ENCODE measurements at places on chromosomes 5 and 9. TPM values are rescaled to one million over a fixed set of nuclear protein-coding genes. Genes with fewer than 3 reads are reported as not detected.

- DNase-seq: no peak
Measured at GRCh38 chr5:146796911-146797310, 81.6 kb downstream of the PPP2R2B start.

Gene AMBP
- 5.7 TPM for total RNA-seq

Gene SHOC1
- total RNA-seq: not detected

Gene CDH9
- not detected for total RNA-seq

Gene MEIKIN
- total RNA-seq: not detected

DNA sequence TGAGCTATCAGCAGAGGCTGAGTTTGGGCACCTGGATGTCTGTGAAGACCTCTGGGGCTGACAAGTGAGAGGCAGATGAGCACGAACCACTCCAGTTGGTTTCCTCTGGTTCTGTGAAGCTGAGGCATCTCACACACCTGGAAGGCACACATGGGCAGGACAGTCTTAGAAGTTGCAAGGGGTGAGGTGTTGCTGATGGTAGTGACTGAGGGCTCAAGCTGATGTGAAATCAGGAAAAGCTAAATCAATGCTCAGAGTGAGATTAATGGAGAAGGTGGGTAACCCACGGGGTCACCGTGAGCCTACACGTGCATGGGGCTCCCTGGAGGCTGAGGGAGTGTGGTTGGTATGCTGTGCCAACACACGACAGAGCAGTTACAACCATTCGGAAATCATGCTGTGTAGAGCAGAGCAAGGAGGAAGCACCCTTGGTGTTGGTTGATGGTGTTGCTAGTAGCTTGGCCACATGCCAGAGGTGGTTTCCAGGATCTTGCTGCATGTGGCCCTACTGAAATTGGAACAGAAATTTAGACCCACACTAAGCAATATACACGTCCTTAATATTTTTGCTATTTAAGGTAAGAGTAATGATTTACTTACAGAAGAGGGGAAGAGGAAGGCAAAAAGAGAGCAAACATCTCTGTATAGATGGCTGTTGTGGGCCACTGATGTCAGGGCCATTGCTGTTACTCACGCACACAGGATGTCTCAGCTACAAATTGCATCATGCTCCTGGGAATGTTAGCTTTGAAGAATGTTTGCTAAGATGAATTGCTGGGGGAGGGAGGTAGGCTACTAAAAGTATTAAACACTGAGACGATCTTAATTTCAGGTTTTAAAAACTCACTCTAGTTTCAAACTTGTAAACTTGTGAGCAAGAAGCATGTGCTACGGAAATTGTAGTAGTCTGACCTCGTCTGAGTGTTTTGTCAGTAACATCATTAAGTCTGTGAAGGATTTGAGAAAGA is 170.5 kb downstream of the ARHGEF28 start:
- DNase-seq: no peak

GRCh38 chr5:1235379-1235778 is 10.2 kb downstream of the SLC6A18 start:
- DNase-seq: no peak

DNA sequence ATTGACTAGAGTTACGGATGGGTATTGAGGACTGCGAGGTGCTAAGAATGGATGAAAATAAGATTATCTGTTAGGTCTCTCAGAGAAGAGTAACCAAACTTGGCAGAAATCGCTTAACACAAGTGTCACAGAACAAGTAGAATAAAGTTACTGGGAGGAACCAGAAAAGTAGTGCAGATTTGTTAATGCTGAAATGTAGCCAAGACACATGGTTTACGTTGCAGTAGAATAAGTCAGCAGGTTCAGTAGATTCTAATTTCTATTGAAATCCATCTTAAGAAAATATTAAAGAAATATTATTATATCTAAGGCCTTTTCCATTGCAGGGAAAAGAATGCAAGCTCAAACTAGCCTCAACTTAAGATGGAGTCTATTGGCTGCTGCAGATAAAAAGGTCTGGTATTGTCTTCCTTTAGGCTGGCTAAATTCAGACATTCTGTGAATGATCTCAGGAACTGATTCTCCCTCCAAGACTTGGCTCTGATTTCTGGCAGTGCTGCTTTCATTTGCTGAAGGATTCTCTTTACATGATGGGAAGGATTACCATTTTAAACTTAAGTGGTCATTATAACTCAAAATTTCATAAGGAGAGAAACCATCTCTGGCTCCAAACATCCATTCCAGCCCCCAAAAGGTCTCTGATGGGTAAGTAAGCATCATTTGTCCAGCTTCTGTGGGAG is 314.9 kb downstream of the MARCHF11 start:
- DNase-seq: no peak

Gene LHX3
- total RNA-seq: not detected

- no peak for DNase-seq
Measured at GRCh38 chr9:21491756-21492155, 9.6 kb upstream of the IFNE start.

GRCh38 chr5:38453506-38453905 is 102.9 kb downstream of the LIFR start:
- no peak for DNase-seq

Gene TMEM252
- not detected for total RNA-seq

Gene MED10
- 25.0 TPM for total RNA-seq

Gene OR2V1
- not detected for total RNA-seq

Gene PCDHA12
- not detected for total RNA-seq

- DNase-seq: no peak
Measured at GRCh38 chr9:77435688-77436087, 212.4 kb downstream of the GNA14 start.

Gene F2RL1
- total RNA-seq: 139 TPM

- DNase-seq: no peak
Measured at GRCh38 chr5:53406630-53407316, 73.7 kb upstream of the FST start.

DNA sequence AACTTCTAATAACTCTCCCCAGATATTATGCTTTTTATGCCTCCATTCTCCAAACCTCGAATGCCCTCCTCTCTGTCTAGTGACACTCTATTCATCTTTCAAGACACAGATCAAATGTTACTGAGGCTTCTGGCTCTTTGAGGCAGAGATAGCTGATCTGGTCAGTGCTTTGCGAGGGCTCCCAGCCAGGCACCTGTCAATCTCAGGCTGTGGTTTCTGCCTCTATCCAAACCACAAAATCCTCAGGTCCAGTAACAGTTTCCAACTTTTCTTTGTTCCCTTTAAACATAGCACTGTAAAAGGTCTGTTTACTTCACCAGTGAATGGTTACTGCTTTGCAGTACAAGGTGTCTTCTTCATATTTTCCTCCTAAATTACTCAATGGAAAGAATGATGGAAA is 11.5 kb upstream of the STK32A start:
- no peak for DNase-seq

DNA sequence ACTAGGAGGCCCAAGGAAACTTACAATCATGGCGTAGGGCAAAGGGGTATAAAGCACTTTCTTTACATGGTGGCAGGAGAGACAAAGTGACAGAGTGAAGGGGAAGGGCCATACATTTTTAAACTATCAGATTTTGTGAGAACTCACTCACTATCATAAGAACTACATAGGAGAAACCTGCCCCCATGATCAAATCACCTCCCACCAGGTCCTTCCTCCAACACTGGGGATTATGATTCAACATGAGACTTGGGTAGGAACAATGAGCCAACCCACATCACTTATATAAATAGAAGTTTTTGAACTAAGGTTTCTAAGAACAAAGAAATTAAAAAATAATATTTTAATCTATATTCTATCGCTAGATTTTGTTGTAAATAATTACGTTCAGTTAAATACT is 460.3 kb upstream of the TYRP1 start:
- DNase-seq: no peak

Gene PCDHA13
- 0.05 TPM for total RNA-seq

Gene ALAD
- total RNA-seq: 51.4 TPM

DNA sequence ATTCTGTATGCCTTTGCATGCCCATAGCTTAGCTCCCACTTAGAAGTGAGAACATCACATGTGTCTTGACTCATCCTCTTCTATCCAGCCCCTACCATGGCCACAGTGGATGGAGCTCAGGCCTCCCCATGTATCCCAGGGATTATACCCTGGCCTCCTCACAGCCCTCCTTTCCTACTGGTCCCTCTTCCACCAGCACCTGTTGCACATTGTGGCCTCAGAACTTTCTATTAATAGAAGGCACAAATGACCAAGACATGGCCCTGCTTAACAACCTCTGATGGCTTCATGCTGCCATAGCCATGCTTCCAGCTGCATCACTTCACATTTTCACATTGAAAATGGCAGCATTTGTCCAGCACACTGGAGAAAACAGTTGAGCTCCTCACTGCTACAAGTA is 315.4 kb downstream of the CDK5RAP2 start:
- no peak for DNase-seq

GRCh38 chr9:5470122-5470521 is 19.8 kb downstream of the CD274 start:
- DNase-seq: no peak

DNA sequence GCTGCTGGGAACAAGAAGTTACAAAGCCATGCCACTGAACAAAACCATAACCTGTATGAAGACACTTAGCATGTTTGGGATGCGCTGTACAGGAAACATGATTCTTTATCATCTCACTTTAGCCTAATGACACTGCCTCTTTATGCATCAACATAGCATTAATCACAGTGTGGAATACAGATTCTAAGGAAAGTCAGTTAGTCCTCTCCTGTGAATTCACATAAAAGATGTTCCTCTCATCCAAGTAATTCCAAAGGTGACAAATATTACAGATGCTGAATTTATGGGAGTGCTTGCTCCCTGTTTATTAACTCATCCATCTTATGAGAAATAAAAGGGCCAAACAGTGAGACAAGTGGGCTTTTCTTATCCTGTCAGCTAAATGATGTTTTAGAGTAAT is 1677.7 kb downstream of the EFNA5 start:
- no peak for DNase-seq

GRCh38 chr9:14478175-14479162 is 164.5 kb upstream of the NFIB start:
- DNase-seq: no peak

Gene PCDHGA1
- total RNA-seq: 0.10 TPM

Gene C5orf58
- total RNA-seq: not detected

- DNase-seq: no peak
Measured at GRCh38 chr5:14718778-14719177, 54.3 kb downstream of the OTULIN start.

- peak; percentile 31 for DNase-seq
Measured at GRCh38 chr9:8287501-8287900, 487.9 kb upstream of the DMAC1 start.

Gene ANKRD34B
- not detected for total RNA-seq

- no peak for DNase-seq
Measured at GRCh38 chr9:92455217-92455616, 27.1 kb downstream of the ASPN start.

DNA sequence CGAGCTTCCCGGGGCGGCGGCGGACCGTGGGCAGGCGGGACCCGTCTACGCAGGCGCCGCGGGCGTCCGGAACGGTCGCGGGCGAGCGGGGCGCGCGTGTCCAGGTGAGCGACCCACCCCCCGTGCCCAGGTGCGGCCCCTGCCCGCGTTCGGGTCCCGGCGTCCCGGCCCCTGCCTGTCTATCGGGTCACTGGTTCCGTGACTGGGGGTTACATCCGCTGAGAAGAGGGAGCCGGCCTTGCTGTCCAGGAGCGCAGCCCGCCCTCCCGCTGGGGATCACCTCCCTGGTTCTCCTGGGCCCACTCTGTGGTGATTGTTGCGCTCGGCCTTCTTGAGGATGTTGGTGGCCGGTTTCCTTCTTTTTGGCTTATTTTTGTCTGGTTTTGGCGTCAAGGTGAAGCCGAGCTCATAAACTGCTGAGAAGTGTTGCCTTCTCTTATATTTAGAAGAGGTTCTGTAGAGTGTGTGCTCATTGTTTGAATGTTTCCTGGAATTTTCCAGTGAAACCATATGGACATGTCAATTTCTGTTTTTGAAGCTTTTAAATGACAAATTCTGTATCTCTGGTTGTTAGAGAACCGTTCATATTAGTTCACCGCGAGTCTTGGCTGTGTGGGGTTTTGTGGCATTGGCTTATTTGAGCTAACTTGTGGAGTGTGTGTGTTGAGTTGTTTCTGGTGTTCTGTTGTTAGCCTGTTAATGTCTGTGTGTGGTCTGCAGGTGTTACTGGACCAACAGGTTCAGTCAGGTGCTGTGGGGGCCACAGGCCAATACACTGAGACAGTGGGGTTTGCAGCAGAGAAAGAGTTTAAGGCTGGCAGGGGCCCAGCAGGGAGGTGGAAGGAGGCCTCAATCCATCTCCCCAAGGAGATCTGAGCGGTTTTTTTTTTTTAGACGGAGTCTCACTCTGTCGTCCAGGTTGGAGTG is 621 bp downstream of the CEP72 start:
- peak; percentile 39 for DNase-seq

GRCh38 chr5:126385524-126386502 is 37.4 kb upstream of the GRAMD2B start:
- no peak for DNase-seq

DNA sequence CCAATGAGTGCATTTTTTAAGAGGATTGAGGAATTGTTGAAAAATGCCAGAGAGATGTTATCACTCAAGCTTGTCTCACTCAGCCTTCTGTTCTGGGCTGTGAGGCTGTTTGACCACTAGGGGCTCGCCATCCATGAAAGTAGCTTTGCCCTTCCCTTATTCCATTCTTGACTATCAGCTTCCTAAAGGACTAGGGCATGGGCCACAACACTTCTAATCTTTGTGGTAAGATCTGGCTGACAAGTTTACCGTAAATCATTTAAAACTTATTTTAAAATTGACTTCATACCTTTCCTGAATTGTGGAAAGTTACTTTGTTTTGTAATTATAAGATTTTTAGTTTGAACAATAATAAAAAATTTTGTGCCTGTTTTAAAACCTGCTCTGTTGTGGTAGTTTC is 49.5 kb downstream of the TJP2 start:
- DNase-seq: no peak

Gene TMEM174
- total RNA-seq: not detected

DNA sequence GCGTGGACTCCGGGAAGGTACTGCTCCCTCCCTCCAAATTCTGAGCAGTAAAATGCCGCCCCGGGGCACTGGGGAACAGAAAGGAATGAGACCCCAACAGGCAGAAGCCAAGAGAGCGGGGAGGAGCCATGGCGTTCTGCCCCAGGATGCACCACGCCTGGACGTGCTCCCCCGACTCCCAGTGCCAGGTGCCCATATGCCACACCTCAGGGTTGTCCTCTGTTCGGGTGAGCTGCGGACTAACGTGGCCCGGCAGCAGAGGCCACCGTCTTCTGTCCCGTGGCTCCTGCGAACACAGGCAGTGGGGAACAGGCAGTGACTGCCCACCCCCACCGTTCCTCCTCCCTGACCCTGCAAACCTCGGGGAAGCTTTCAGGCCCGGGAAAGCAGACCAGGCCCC is 4.8 kb downstream of the SURF6 start:
- no peak for DNase-seq

GRCh38 chr5:128169401-128170017 is 85.9 kb downstream of the SLC12A2 start:
- no peak for DNase-seq

DNA sequence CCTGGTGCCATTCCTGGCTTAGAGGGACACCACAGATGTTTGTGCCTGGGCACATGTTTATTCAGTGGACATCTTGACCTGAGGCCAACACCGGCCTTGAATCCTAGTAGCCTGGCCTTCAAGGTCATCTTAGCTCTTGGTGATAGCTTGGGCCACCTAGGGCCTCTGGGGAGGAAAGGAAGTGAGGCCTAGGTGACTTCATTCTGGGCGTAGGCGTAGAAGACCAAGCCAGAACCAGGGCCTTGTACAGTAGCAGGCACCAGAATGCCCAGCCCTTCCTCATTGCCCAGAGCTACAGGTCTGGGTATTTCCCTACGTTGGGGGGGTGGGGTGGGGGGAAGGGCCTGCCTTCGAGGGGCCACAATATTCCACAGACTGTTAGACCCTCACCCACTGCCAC is 33.8 kb downstream of the WNK2 start:
- peak; percentile 65 for DNase-seq

Gene MYOT
- total RNA-seq: 3.2 TPM

- no peak for DNase-seq
Measured at GRCh38 chr5:98301547-98301946, 471.9 kb upstream of the RGMB start.

All from colonic mucosa (tissue), 4 donors.